ELF-1 (cell line): ENCODE measurements at places on chromosomes 2 and 18.

GRCh38 chr2:83068714-83069113 is 1390.4 kb downstream of the SUCLG1 start:
- no peak for DNase-seq

GRCh38 chr2:143928184-143928583 is 591.7 kb downstream of the ZEB2 start:
- no peak for DNase-seq

- DNase-seq, result peak; percentile 23
Measured at GRCh38 chr2:88590998-88591613, 36.2 kb downstream of the EIF2AK3 start.

DNA sequence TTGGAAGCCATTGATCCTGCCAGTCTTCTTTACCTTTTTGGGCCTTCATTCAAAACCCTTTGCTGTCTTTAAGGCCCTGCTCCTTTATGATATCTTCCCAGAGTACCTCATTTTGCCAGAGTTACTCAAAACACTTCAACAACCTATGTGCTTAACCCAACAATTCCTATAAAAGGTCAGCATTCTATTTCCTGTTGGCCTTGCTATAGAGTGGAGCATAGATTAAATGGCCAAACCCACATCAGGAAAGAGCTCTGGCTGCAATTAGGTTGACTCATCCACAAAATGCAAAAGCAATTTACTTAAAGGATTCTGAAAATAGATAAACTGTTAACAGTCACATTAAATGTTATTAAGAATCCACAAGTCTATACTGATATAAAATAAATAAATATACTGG is 21.2 kb downstream of the MRPL33 start:
- DNase-seq, result no peak

DNA sequence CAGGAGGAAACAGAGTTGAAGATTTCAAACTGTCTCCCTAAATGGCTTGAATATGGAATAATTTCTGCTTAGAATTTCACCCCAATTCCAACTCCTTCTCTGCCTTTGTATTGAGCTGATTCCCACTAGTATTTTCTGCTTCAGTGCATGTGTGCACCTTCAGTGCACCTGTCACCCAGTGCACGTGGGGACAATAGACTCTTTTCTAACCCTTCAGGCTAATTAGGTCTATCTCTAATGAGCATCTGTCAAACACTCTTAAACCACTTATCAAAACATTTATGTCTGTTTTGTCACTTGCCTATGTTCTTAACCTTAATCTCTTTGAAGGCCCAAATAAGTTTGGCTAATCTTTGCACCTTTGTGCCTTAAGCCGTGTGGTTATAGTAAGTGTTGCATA is 232.0 kb upstream of the NETO1 start:
- DNase-seq, result no peak

- peak; percentile 7 for DNase-seq
Measured at GRCh38 chr2:195533771-195534642, 123.0 kb upstream of the SLC39A10 start.

DNA sequence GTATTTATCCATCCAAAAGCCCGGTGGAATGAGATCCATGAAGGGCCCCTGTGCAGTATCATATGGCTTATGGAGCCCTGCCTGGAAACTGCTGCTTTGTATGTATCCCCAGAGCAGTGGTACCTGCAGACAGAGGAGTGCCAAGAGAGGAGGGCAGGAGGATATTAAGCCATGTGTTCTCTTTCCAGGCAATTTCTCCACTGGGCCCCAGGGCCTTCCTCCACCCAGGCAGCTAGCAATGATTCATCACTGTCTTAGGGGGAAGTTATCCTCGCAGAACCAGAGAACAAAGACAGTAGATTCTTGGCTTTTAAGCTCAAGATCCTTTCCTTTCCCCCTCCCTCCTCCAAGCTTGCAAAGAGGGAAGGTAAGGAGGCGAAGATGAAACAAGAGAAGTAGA is 98.1 kb downstream of the LRRC30 start:
- DNase-seq, result peak; percentile 76

GRCh38 chr2:224094413-224094812 is 55.3 kb upstream of the SERPINE2 start:
- DNase-seq, result no peak

GRCh38 chr2:225120186-225120585 is 77.9 kb upstream of the DOCK10 start:
- no peak for DNase-seq

DNA sequence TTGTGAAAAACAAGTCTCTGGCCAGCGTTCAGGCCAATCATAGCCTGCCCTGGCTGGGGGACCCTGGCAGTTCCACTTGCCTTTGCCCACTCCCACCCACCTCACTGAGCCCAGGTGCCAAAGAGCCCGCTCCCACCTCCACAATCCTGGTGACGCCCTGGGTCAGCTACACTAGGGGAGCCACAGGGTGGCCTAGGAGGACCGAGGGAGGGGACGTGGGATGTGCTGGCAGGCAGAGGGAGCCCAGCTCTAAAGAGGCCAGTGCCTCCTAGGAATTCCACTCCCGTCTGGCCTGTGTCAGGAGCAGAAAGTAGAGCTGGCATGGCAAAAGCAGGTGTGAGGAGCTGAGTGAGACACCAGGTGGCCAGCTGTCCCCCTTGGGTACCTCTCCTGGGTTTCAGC is 49.3 kb downstream of the TNS1 start:
- no peak for DNase-seq

GRCh38 chr2:143607231-143608062 is 478.2 kb downstream of the ARHGAP15 start:
- DNase-seq, result peak; percentile 16

- DNase-seq, result peak; percentile 19
Measured at GRCh38 chr2:161120775-161121174, 39.5 kb upstream of the TANK start.

DNA sequence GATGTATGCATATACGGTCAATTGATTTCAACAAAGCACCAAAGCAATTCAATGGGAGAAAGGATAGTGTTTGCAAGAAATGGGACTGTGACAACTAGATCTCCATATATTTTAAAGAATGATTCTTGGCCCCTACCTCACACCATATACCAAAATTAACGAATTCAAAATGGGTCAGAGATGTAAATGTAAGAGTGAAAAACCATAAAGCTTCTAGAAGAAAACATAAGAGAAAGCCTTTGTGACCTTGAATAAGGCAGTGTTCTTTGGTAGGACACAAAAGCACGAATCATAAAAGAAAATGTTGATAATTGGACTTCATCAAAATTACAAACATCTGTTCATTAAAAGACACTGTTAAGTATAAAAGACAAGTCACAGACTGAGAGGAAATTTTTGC is 5.0 kb upstream of the PROC start:
- DNase-seq, result no peak

GRCh38 chr18:64037812-64038414 is 68.0 kb downstream of the SERPINB8 start:
- peak; percentile 30 for DNase-seq

DNA sequence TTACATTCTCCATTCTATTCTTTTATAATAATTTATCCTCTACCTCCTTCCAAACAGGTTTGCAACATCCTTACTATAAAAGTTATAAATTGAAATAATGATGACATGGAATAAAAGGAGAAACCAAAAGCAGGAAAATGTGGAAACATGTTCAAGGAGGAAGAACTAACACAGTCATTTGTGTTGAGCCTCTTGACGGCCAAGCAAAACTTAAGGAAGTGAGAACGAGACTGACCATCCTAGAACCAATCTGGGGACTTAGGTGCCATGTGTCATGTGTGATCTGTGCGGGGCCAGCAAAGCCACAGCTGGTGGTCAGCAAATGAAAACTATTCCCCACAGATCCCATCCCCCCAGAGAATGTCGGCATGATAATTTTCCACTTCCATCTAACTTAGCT is 25.6 kb upstream of the FAM124B start:
- no peak for DNase-seq

- DNase-seq, result peak; percentile 81
Measured at GRCh38 chr2:119174216-119174992, 15.9 kb upstream of the C1QL2 start.

GRCh38 chr2:72141032-72141645 is 6.5 kb downstream of the CYP26B1 start:
- no peak for DNase-seq

DNA sequence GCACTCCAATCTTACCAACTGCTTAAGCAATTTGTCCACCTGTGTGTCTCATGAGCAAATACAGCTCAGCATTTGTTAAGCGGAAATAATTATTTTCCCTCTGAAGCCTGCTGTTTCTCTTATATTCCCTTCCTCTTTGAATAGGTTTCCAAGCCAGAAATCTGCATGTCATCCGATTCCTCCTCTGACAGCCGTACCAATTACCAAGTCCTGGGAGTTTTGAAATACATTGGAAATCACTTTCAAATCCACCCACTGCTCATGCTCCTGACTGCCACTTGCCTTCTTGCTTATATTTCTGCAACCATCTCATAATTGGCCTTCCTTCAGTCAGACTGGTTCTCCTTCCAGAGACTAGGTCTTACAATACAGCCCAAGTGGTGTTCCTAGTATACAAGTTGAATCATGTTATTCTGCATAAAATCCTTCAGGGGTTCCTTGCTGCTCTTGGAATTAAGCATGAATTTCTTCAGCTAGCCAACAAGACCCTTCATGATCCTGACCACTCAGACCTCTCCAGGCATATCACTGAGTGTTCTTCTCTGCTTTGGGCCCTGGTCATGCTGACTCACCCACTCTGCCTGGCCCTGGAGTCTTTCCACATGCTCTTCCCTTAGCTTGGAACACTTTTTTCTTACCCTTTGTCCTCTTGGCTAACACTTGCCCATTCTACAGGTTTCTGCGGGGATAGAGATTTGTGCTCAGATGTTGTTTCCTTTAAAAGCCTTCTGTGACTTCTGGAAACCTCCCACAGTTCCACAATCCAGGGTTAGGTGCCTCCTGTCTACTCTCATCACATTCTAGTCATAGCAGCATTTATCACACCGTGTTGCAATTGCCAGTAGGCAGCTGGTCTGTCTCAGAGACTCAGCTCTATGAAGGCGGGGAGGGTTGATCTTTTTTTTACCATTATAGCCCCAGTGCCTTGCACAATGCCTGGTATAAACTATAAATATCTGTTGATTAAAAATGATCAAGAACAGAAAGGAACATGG is 157.6 kb downstream of the ARL6IP6 start:
- DNase-seq, result no peak

DNA sequence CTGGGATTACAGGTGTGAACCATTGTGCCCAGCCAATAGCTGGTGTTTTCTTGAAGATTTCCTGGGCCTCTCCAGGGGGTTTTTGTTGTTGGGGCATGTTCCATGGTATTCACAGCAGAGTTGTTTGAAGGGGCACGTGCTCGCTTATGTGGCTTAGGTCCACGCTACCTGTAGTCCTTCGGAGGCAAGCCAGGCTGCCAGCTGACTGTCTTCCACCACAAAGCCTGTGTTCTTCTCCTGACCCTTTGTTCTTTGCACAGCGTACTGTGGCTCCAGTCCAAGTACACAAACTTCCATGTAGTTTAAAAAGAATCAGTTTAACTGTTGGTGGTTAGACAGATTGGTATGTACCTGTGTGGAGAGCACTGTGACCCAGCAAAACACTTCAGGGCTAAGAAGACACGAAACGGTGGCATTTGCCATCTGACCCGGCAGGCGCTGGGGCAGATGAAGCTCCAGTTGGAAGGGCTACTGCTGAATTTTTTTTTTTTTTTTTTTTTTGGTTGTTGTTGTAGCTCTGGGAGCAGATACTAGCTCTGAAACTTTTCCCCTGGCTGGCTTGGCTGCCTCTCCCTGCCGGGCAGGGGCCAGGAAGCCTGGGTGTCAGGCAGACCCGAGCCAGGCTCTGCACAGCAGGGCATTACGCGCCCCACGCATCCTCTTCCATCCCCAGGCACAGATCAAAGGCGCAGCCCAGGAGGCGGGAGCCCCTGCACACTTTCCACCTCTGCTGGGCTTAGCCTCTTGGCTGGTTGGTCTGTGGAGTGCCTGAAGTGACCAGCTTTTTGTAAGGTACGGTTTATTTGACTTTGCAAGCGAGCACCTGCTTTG is 5.7 kb downstream of the GREB1 start:
- DNase-seq, result peak; percentile 72

GRCh38 chr2:190379249-190379964 is 28.7 kb upstream of the MFSD6 start:
- no peak for DNase-seq

DNA sequence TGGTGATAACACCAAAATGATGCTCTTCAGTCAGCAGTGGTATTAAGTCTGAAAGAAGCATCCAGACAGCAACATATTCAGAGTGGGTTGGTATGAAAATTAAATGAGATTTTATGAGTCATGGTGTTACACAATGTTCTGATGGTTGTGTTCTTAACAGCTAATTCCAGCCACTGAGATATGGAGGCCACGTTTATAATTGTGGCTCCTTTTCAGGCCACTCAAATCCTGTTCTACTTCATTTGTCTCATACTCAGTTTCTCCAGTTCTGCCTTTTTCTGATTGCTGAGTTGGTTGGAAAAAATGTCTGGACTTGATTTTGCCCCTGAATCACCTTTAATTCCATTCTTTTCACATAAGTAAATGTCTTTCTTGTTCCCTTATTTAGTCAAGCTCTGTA is 162.7 kb upstream of the COL3A1 start:
- DNase-seq, result no peak

- no peak for DNase-seq
Measured at GRCh38 chr18:56652802-56653201, 1.6 kb downstream of the WDR7 start.

DNA sequence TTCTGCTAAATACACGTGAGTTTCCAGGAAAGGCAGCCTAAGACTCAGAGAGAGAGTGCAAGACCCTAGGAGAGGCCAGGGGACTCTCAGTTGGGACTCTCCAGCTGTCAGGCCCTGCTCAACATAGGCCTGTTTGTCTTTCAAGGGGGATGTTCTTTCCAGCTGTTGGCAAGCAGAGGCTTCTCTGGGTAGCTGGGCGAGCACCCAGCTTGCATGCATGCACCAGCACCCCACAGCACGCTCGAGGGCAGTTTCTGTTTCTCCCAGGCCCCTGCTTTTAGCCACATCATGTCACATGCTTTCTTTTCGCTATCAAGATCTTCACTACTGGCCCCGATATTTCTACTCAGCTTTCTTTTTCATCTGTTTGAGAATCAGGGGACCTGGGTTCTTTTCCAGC is 479.3 kb upstream of the HS6ST1 start:
- DNase-seq, result no peak

GRCh38 chr2:239259603-239260298 is 141.1 kb downstream of the HDAC4 start:
- DNase-seq, result no peak

GRCh38 chr18:62325806-62326645 is 916 bp downstream of the TNFRSF11A start:
- DNase-seq, result peak; percentile 52
